ENCODE measurements at places on chromosomes 4 and X.

GRCh38 chr4:5660185-5660584, 48.2 kb downstream of the EVC2 start:
- DNase-seq: no peak

GRCh38 chr4:110631584-110632505, 9.0 kb upstream of the PITX2 start:
- peak; percentile 89 for DNase-seq

DNA sequence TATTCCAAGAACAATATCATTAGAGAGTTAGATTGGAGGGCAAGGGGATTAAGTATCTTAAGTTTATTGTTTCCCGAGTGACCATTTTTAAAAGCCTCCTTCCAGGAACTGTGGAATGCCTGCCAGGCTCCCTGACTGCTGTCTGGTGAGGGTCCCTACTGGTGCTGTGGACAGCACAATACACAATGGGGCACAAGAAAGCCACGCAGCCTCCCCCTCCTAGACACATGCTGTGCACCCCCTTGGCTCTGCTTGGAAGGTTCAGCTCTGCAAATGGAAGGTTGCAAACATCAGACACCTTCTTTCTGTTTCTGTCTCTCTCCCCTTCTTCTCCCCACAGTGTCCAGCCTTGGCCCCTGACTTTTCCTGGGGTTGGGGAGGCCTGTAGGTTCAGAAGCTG, 153.2 kb downstream of the SHROOM3 start:
- DNase-seq: no peak

- DNase-seq: no peak
These were observed 766.7 kb upstream of the TENM3 start for GRCh38 chr4:181476508-181476890.

- no peak for DNase-seq
These were observed 248.6 kb upstream of the VEGFC start for GRCh38 chr4:177041356-177041755.

GRCh38 chrX:129116676-129117470, 406.4 kb downstream of the SMARCA1 start:
- no peak for DNase-seq

- DNase-seq: no peak
These were observed 540 bp downstream of the ZNF721 start for GRCh38 chr4:498328-498904.

GRCh38 chr4:112270640-112271421, 14.9 kb downstream of the TIFA start:
- DNase-seq: no peak

DNA sequence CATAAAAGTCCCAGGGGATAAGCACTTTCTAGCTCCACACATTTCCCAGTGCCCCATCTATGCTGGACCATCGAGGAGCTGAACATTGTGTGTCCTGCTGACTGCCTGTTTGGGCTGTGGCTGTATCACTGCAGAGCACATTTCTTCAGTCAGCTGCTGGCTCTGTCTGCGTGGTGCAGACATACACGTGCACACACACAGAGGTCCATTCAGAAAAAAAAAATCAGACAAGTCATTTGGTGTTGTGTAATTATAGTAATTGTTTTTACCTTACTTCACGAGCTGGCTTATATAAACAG, 1.1 kb upstream of the PDLIM3 start:
- peak; percentile 33 for DNase-seq

- DNase-seq: no peak
These were observed 7.8 kb upstream of the CHRNA9 start for GRCh38 chr4:40327340-40327739.

GRCh38 chr4:56995525-56995924, 16.8 kb downstream of the POLR2B start:
- DNase-seq: peak; percentile 82

GRCh38 chrX:150478496-150479492, 89.6 kb upstream of the MTM1 start:
- no peak for DNase-seq

DNA sequence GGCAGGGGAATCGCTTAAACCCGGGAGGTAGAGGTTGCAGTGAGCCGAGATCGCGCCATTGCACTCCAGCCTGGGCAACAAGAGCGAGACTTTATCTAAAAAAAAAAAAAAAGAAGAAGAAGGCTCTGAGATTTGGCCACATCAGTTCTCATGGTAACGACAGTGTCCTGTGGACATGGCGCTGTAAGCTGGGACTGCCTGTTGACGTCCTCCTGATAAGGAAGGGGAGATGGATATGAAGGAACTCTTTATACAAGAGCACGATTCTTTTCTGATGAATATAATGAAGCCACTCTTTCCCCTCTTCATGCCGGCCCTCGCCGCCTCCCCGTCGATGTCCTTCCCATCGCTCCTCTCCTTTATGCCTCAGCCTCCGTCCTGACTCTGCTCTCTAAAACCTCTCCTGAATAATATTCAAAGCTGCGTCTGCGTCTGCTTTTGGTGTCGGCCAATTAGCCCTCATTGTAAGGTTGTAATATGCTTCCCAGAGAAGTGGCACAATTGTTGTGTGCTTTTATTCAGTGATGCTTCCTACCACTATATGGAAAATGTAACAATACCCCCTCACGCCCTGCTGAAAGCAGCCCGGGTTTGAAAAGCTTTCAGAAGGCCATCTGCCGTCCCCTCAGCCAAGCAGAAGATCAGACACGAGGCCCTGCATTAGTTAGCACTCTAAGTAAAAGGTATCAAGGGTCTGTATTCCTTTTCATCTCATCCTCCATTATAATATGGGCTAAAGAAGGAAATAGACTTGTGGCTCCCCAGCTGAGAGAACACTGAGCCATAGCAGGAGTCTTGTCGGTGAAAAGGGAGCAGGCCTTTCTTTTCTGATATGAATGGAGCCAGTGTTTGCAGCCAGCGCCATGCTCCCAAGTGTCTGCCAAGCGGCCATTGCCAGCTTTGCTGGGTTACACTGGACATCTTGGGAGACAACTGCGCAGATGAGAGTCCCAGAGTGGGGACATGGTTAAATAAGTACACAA, 22.1 kb upstream of the SCOC start:
- no peak for DNase-seq

DNA sequence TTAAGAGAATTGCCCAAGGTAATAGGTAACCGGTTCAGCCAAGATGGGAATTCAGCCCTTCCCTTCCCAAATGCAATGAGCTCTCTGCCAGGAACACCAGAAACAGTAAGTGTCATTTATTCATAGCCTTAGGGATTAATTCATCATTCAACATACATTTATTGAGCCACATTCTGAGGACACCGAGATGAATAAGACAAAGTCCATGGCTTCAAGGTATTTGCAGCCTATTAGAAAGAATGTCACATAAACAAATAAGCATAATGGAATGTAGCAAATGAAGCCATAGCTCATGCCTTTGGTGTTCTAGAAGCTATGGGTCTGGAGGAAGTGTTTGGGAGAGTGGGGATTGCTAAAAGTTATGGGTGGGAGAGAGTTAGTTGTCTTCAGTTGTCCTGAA, 6.3 kb upstream of the TAB3 start:
- no peak for DNase-seq

GRCh38 chr4:186852073-186852420, 128.4 kb upstream of the FAT1 start:
- no peak for DNase-seq

GRCh38 chr4:144461906-144462305, 184.1 kb upstream of the HHIP start:
- no peak for DNase-seq

- DNase-seq: no peak
These were observed 1.6 kb downstream of the RPL34 start for GRCh38 chr4:108622022-108622421.

DNA sequence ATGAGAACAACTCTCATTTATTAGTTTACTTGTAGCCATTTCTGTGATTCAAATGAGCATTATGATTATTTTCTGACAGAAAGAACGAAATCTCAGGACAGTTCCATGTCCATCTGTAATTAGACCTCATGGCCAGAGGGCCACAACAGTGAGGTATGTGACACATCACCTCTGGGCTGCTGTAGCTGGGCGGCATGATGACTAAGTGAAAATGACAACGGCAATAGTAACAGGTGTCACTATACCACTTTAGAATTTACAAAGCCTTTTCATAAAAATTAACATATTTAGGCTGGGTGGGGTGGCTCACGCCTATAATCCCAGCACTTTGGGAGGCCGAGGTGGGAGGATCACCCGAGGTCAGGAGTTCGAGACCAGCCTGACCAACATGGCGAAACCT, 252.6 kb downstream of the CBR4 start:
- no peak for DNase-seq

- peak; percentile 64 for DNase-seq
These were observed 106.1 kb downstream of the PBDC1 start for GRCh38 chrX:76279007-76279406.

DNA sequence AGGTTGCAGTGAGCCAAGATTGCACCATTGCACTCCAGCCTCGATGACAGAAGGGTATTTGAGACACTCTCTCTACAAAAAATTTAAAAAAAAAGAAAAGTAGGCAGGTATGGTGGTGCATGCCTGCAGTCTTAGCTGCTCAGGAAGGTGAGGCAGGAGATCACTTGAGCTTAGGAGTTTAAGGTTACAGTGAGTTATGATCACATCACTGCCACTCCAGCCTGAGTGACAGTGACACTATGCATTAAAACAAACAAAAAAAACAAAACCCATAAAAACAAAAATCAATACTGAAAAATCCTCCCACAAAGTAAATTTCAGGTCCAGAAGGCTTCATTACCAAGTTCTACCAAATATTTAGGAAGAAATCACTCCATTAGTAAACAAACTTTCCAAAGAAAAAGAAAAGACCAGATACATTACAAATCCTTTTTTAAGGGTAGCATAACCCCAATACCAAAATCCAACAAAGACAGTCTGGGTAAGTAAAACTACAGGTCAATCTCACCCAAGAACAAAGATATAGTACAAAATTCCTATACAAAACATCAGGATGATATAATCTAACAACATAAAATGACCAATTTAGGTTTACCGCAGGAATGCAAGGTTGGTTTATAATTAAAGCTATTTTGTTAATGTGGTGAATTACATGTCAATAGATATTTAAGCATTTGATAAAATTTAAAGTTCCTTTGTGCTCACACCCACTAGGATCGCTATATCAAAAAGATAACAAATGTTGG, 11.7 kb downstream of the NELFA start:
- DNase-seq: no peak

GRCh38 chr4:98482847-98483806, 175.3 kb downstream of the TSPAN5 start:
- no peak for DNase-seq

GRCh38 chrX:9651737-9652136, 113.9 kb downstream of the GPR143 start:
- no peak for DNase-seq

- DNase-seq: no peak
These were observed 230.9 kb upstream of the GPC4 start for GRCh38 chrX:133645977-133646718.

DNA sequence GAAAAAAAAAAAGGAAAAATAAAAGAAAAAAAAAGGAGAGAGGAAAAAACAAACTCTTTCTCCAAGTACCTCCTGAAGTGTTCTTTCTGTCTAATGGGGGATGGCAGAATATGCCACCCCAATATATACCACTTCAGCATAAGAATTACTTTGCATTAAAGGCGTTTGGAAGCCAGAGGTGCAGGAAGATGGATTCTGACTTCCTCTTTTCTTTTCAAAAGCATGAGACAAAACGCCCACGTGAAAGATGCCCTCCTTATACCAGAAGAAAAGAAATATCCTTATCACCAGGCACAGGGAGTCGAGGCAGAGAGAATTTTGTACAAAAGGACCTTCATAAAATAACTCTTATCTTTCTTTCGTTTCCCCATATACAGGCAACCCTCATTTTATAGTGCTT, 40.9 kb downstream of the COX18 start:
- no peak for DNase-seq

GRCh38 chr4:73586666-73587065, 33.6 kb downstream of the RASSF6 start:
- DNase-seq: no peak

GRCh38 chrX:37684426-37684825, 1.2 kb upstream of the XK start:
- no peak for DNase-seq

- DNase-seq: peak; percentile 32
These were observed 586.2 kb downstream of the RAB28 start for GRCh38 chr4:12897954-12898353.

GRCh38 chr4:77022560-77023179, 53.1 kb downstream of the CCNI start:
- peak; percentile 35 for DNase-seq

DNA sequence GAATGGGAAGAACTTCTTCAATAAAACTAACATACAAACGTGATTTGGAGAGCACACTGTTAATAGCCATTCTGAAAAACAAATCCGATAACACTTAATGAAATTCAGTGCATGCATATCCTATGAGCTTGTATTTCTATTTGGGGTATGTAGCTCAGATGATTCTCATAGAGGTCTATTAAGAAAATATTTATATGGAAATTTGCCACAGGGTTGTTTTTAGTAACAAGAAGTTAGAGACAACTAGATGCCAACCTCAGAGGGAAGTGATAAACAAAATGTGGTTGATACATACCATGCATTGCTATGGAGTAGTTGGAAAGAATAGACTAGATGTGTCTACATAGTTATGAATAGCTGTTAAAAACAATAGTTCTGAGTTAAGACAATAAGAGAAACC, 395.8 kb upstream of the MAGEB18 start:
- no peak for DNase-seq

- no peak for DNase-seq
These were observed 23.1 kb downstream of the DACH2 start for GRCh38 chrX:86171366-86171765.

- DNase-seq: no peak
These were observed 230.4 kb upstream of the GATB start for GRCh38 chr4:151991001-151991883.

GRCh38 chrX:9144701-9145241, 110.8 kb upstream of the FAM9B start:
- no peak for DNase-seq

DNA sequence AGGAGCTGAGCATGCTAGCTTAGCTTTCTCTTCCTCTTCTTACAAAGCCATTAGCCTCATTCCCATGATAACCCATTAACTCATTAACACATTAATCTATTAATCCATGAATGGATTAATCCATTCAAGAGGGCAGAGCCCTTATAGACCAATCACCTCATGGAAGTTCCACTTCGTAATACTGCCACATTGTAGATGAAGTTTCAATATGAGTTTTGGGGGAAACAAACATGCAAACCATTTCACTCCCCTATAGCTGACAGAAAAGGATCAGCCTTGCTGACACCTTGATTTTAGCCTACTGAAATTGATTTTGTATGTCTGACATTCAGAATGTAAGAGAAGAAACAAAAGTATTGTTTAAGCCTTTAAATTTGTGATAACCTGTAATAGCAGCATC, 251.8 kb upstream of the GALNTL6 start:
- no peak for DNase-seq

GRCh38 chrX:119518371-119518770, 46.8 kb downstream of the STEEP1 start:
- DNase-seq: no peak

- DNase-seq: peak; percentile 79
These were observed at the start of gene GABRQ for GRCh38 chrX:152637649-152638442. GABRQ (plus strand) TSS chrX:152637895; CDS start chrX:152638203, 308 bp downstream.

DNA sequence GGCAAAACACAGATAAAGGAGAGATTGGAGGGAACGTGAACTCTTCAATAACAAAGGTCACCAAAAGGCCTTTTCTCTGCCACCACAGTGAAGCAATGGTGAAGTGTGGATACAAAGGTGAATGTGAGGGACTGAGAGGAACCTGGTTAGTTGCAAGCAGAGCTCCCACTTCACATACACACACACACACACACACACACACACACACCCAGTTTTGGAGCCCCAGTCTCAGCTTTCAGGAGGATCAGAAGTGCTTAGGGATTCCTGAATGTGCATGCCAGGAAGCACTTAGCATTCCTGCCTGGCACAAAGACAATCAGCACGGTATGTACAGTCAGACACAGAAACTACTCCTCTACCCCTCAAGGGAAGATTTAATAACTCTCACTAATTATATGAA, 71.5 kb downstream of the ARHGEF9 start:
- no peak for DNase-seq
